Heart right ventricle (tissue), 16 donors: ENCODE measurements at places on chromosomes 6 and 20. TPM values are rescaled to one million over a fixed set of nuclear protein-coding genes. Genes with fewer than 3 reads are reported as not detected.

- no peaks in the 10 kb centered on the region for H3K27me3 ChIP-seq
- no peak for DNase-seq
- no peaks in the 10 kb centered on the region for H3K36me3 ChIP-seq
- H3K4me3 ChIP-seq: no peak overlapping the region
- no peaks in the 10 kb centered on the region for H3K4me1 ChIP-seq
- H3K27ac ChIP-seq: no peak overlapping the region
These were observed 181.1 kb downstream of the BCKDHB start for GRCh38 chr6:80287607-80288006.

- no peaks in the 10 kb centered on the region for H3K4me1 ChIP-seq
- no peak overlapping the region for H3K27ac ChIP-seq
- DNase-seq: no peak
- no peaks in the 10 kb centered on the region for H3K27me3 ChIP-seq
- H3K36me3 ChIP-seq: no peaks in the 10 kb centered on the region
These were observed 31.9 kb downstream of the CDKAL1 start for GRCh38 chr6:20566109-20566508.

DNA sequence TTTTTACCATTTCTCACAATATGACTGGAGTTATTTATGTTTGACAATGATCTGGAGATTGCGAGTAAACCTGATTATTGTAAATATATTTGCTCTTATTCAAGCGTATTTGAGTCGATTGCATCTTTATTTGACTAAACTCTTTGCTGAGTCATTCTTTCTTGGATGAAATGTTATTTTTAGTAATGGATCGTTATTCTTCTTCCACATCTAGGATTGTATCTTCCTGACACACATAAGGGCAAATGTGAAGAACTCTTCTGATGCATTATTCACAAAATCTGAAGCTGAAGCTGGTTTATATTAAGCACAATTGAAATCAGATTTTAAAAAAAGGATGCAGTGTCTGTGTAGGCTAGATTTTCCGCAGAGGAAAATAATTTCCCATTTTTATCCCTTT is 68.2 kb downstream of the SEL1L2 start:
- no peak overlapping the region for H3K4me3 ChIP-seq
- H3K36me3 ChIP-seq: no peaks in the 10 kb centered on the region

DNA sequence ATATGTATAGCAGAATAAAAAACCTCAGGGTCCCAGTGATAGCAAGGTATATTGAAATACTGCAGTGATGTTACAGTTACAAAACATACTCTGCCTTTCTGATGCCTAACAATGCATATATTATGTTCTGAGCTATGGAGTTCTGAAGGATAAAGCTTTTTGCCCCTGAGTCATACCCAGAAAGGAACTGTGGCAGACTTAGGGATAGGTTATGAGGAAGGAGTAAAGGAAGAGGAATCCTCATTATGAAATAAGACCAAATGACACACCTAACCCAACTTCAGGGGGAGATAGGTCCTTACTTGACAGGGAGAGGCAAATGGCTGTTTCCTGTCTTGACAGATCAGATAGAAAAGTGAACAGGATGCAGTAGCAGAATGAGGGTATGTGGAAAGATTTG is 940.6 kb upstream of the FLRT3 start:
- H3K4me1 ChIP-seq: no peaks in the 10 kb centered on the region
- no peak overlapping the region for H3K27ac ChIP-seq
- H3K4me3 ChIP-seq: no peak overlapping the region
- no peaks in the 10 kb centered on the region for H3K27me3 ChIP-seq
- DNase-seq: no peak

GRCh38 chr6:130615816-130616215 is 211.4 kb upstream of the SMLR1 start:
- no peaks in the 10 kb centered on the region for H3K27me3 ChIP-seq
- DNase-seq: no peak
- no peaks in the 10 kb centered on the region for H3K4me1 ChIP-seq
- no peak overlapping the region for H3K27ac ChIP-seq

DNA sequence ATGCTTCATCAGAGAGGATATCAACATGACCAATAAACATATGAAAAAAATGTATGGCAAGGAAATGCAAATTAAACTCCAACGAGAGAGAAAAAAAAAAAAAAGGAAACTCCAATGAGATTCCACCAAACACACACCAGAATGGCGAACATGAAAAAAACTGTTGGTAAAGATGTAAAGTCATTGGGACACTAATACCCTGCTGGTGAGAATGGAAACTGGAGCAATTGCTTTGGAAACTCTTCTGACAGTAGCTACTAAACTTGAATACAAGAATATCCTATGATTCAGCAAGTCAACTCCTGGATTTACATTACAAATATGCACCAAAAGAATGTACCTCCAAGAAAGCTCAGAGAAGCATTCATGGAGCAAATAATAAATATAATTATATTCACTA is 260.7 kb upstream of the ECI2 start:
- no peak overlapping the region for H3K27ac ChIP-seq
- no peaks in the 10 kb centered on the region for H3K4me1 ChIP-seq
- no peak overlapping the region for H3K4me3 ChIP-seq
- DNase-seq: no peak
- no peaks in the 10 kb centered on the region for H3K27me3 ChIP-seq
- H3K36me3 ChIP-seq: no peaks in the 10 kb centered on the region

- no peaks in the 10 kb centered on the region for H3K4me1 ChIP-seq
- no peaks in the 10 kb centered on the region for H3K36me3 ChIP-seq
- H3K4me3 ChIP-seq: no peak overlapping the region
- DNase-seq: no peak
- H3K27me3 ChIP-seq: no peaks in the 10 kb centered on the region
- no peak overlapping the region for H3K27ac ChIP-seq
These were observed 103.3 kb downstream of the TNFAIP3 start for GRCh38 chr6:137970368-137970767.

DNA sequence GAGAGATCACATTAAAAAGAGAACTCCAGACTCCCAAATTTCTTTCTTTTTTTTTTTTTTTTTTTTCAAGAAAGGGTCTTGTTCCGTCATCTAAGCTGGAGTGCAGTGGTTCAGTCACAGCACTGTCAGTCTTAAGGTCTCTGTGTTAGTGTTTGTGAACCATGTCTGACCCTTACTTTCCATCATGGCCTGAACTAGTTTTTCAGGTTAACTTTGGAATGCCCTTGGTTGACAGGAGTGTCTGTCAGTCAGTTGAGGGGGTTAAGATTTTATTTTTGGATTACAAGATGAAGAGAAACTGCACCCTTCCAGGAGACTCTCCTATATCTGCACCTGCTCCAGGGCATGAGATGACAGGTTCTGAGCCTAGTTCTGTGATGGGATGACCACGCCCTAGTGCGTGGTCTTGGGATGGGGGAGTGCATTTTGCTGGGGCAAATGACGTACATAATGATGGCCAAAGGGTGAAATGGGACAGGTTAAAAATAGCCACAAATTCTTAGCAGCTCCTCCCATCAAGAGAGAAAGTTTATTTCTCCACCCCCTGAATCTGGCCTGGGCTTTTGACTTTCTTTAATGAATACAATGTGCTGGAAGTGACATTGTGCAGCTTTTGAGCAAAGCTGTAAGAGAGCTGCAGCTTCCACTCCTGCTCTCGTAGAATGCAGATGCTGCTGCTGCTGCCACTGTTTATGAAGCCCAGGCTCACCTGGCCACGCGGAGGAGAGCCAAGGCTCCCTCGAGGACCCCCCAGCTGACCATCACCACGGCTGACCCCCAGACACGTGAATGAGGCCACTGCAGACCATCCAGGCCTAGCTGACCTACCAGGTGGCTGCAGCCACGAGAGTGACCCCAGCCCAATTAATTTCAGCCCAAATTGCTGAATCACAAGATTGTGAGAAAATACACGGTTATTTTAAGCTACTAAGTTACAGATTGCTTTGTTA is 29.7 kb upstream of the FAM50B start:
- H3K27ac ChIP-seq: no peak overlapping the region
- no peak overlapping the region for H3K4me3 ChIP-seq
- no peaks in the 10 kb centered on the region for H3K36me3 ChIP-seq
- peaks cover 16% of the 10 kb centered on the region for H3K4me1 ChIP-seq

DNA sequence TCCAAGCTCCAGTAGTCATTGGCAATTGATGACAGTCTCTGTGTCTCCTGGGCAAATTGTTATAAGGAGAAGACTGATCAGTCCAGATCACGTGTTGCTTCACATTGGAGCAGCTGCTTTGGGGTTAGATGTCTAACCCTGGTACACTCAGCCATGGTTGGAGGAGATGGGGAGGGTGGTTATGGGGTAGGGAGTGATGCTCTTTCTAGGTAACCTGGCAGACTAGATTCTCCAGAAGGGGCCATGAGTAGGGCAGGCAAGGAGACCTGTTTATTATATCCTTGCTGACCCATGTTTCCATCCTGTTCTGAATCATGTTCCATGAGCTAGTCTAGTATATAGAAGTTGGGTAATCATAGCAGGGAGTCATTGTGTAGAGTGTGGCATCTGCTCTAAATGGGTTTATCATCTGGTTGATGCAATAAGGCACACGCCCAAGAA is 50.8 kb upstream of the BACH2 start:
- H3K27me3 ChIP-seq: no peaks in the 10 kb centered on the region
- H3K27ac ChIP-seq: no peak overlapping the region
- H3K4me3 ChIP-seq: no peak overlapping the region
- H3K4me1 ChIP-seq: no peaks in the 10 kb centered on the region
- no peak for DNase-seq

- peak overlapping the region; percentile 82 for H3K27ac ChIP-seq
- peak; percentile 44 for DNase-seq
- H3K4me3 ChIP-seq: peak overlapping the region; percentile 97
- no peaks in the 10 kb centered on the region for H3K27me3 ChIP-seq
- H3K4me1 ChIP-seq: peaks cover 20% of the 10 kb centered on the region
These were observed 71.5 kb downstream of the HFE start for GRCh38 chr6:26158581-26159356.

DNA sequence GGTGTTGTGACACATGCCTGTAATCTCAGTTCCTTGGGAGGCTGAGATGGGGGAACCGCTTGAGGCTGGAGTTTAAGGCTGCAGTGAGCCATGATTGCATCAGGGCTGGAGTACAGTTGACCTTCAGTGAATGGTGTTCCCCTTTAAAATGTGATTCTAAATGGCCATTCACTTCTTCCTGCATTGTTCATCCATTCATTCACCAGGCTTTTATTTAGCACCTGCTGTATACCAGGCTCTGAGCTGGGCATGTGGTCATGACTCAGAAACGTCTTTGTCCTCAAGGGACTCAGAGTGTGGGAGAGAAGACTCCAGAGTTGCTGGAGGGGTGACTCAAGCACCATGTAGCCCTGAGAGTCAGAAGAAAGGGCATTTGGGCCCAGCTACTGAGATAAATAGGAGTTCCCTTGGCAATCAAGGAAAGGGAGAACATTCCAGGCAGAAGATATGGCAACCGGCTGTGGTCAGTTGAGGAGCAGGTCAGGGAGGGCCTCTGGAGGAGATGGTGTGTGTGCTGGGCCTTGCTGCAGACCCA is 101.1 kb downstream of the DLGAP4 start:
- H3K27ac ChIP-seq: no peak overlapping the region
- no peak for DNase-seq
- peaks cover 12% of the 10 kb centered on the region for H3K27me3 ChIP-seq
- H3K4me3 ChIP-seq: no peak overlapping the region
- no peaks in the 10 kb centered on the region for H3K36me3 ChIP-seq

DNA sequence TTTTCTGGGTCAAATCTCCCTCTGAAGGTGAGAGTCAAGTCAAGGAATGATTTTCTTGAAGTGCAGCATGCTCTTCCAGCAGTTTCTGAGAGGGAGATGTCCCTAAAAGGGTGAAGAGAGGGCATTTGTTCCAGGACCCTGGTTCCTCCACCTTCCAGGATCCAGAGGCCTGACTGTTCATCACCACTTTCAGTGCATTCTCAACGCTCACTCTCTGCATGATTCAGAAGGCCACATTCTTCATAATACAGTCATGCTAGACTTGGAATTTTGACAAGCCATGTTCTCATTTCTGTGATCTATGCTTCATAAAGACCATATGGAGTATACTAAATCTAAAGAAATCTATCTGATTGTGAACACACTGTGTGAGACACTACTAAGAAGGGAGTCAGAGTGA is 85.1 kb downstream of the PDE7B start:
- no peaks in the 10 kb centered on the region for H3K27me3 ChIP-seq
- H3K36me3 ChIP-seq: no peaks in the 10 kb centered on the region
- H3K27ac ChIP-seq: peak overlapping the region; percentile 70
- H3K4me3 ChIP-seq: no peak overlapping the region
- no peak for DNase-seq

MRPS10 gene
- total RNA-seq: 56.3 TPM

LAMA2 gene
- total RNA-seq: 259 TPM

C6orf141 gene
- total RNA-seq: not detected

C20orf141 gene
- total RNA-seq: not detected

LZTS3 gene
- total RNA-seq: 9.3 TPM

ENPP3 gene
- total RNA-seq: 0.07 TPM

TGM3 gene
- not detected for total RNA-seq

NTSR1 gene
- not detected for total RNA-seq

LINC00237 gene
- total RNA-seq: not detected

C6orf120 gene
- total RNA-seq: 16.9 TPM
